Caco-2 (cell line): ENCODE measurements at places on chromosomes 16 and 17. TPM values are rescaled to one million over a fixed set of nuclear protein-coding genes. Genes with fewer than 3 reads are reported as not detected.

The P4HB gene
- total RNA-seq: 895 and 958 TPM in 2 replicates

The GDPD1 gene
- total RNA-seq: 1.2 and 2.9 TPM in 2 replicates

DNA sequence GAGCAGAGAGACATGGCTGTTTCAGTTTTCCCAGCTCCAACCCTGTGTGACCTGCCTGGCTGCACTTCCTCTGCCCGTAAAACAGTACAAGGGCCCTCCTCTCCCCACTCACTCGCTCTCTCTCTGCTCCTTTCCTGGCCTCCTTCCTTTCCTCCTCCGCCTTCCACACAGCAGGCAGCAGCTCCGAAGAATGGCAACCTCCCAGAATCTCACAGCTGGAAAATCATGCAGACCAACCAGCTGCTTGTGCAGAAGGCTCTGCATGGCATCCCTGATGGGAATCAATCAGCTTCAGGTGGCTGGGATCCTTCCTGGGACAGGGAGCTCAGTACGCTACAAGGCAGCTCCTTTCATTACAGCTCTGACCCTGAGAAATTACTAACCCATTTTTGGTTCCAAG lies 27.4 kb downstream of the TMEM132E start:
- no peak for DNase-seq

DNA sequence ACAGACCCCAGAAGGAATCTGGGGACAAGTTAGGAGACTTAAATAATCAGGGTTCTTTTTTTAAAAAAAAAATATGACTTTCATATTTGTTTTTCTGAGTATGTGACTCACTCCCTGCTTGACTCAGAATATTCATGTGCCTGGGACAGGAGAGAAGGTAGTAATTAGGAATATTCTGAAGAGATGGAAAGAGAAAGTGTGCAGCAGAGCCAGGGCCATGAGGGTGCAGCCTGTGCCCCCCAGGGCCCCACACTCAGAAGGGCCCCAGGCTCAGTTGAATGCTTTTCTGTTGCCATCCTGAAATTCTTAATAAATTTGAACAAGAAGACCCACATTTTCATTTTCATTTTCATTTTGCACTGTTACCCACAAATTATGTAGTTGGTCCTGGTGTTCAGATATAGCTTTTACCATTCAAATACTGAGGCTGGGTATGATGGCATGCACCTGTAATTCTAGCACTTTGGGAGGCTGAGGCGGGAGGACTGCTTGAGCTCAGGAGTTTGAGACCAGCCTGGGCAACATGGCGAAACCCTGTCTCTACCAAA lies 11.5 kb upstream of the LONP2 start:
- DNase-seq: no peak

DNA sequence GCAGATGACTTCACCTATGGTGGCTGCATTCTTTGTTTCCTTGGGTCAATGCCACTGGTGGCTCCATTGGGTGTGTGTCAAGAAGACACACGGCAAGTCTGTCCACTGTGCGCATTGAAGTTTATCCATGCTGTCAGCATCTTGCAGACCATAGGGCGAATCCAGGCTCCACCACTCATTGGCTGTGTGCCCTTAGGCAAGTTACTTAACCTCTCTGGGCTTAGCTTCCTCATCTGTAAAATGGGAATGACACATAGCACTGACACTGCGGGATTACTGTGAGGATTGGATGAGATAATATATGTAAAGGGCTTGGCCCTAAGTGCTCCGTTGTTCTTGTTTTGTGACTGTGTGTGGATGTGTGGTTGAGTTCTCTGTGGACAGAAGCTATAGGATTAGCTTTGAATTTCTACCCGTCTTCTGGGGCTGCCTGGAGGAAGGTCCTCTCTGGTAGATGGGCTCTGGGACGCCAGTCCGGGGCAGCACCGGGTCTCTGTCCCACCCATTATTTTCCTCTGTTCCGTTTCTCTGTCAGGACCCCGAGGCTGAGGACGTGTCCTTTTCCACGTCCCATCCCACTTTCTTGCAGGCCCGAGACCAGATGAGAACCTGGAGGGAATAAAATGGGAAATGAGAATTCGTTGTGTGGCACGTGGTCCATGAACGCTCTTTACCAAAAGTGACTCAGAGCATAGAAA lies 178.4 kb downstream of the IRF8 start:
- peak; percentile 22 for DNase-seq
